ENCODE measurements at places on chromosomes 7 and 10. TPM values are rescaled to one million over a fixed set of nuclear protein-coding genes. Genes with fewer than 3 reads are reported as not detected.

Gene FAM20C
- total RNA-seq = 0.29 TPM

Gene GBX1
- total RNA-seq = not detected

Gene SLC29A4
- total RNA-seq = 0.50 TPM

Gene OSBPL3
- total RNA-seq = 77.5 TPM

Gene WNT8B
- total RNA-seq = 0.10 TPM

Gene FKBP6
- not detected for total RNA-seq

Gene ABCA13
- total RNA-seq = 0.07 TPM

- peaks cover 14% of the 10 kb centered on the region for H3K27me3 ChIP-seq
- no peak overlapping the region for H3K27ac ChIP-seq
- H3K4me1 ChIP-seq = no peaks in the 10 kb centered on the region
- no peak for DNase-seq
- H3K4me3 ChIP-seq = no peak overlapping the region
These were observed 18.5 kb upstream of the LIPA start for GRCh38 chr10:89270153-89270483.

GRCh38 chr7:45237788-45238461, 80.3 kb downstream of the RAMP3 start:
- H3K4me3 ChIP-seq = no peak overlapping the region
- peaks cover 2% of the 10 kb centered on the region for H3K4me1 ChIP-seq
- no peak for DNase-seq
- H3K27ac ChIP-seq = no peak overlapping the region

GRCh38 chr7:20597339-20597738, 18.1 kb upstream of the ABCB5 start:
- no peak overlapping the region for H3K4me3 ChIP-seq
- no peak overlapping the region for H3K27ac ChIP-seq
- no peaks in the 10 kb centered on the region for H3K4me1 ChIP-seq
- H3K36me3 ChIP-seq = no peaks in the 10 kb centered on the region
- DNase-seq = no peak

DNA sequence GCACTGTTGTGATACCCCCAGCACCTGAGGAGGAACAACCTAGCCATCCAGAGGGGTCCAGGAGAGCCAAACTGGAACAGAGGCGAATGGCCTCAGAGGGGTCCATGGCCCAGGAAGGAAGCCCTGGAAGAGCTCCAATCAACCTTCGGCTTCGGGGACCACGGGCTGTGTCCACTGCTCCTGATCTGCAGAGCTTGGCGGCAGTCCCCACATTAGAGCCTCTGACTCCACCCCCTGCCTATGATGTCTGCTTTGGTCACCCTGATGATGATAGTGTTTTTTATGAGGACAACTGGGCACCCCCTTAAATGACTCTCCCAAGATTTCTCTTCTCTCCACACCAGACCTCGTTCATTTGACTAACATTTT, 1.6 kb upstream of the CASP2 start:
- H3K27ac ChIP-seq = peak overlapping the region; percentile 90
- H3K4me3 ChIP-seq = no peak overlapping the region
- peaks cover 37% of the 10 kb centered on the region for H3K36me3 ChIP-seq
- DNase-seq = no peak

Measured in activated CD4-positive, alpha-beta T cell treated with anti-CD3 and anti-CD28 coated beads, Interleukin-2, amount 10 ng/mL, durations not matched to agents 7 days and 5 days (primary cell).